ENCODE measurements at places on chromosomes 11 and 22.

GRCh38 chr22:35524966-35525686, 15.5 kb upstream of the RASD2 start:
- DNase-seq = peak; percentile 47

GRCh38 chr11:67117672-67118180, 1.3 kb upstream of the KDM2A start:
- DNase-seq = peak; percentile 31

GRCh38 chr22:47463220-47463619, 700.8 kb downstream of the TBC1D22A start:
- DNase-seq = no peak

DNA sequence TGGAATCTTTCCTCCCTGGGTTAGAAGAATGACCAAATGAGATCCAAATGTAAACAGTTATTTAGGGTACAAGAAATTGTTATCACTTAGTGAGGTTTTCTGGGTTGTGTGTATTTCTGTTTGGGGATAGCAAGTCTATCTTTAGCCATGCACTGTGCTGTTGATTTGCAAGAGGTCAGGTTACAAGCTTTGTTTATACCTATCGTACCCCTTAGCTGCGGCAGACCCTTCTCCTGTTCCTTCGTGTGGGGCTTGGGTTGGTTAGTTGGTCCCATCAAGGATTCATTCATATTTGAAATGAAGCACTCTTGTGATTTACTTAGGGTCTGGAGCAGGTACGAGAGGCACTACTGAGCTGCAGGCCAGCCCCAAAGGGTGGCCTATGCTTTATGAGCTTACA, 72.6 kb downstream of the USP35 start:
- no peak for DNase-seq

- peak; percentile 71 for DNase-seq
Observed at GRCh38 chr11:128517451-128518230, 69.7 kb downstream of the ETS1 start.

GRCh38 chr11:69986830-69987229, 91.3 kb upstream of the ANO1 start:
- no peak for DNase-seq

- no peak for DNase-seq
Observed at GRCh38 chr22:29206372-29207242, 911 bp downstream of the EMID1 start.

GRCh38 chr22:45268167-45268957, 16.4 kb upstream of the UPK3A start:
- DNase-seq = peak; percentile 60
